ENCODE measurements at places on chromosomes 3 and 15.

DNA sequence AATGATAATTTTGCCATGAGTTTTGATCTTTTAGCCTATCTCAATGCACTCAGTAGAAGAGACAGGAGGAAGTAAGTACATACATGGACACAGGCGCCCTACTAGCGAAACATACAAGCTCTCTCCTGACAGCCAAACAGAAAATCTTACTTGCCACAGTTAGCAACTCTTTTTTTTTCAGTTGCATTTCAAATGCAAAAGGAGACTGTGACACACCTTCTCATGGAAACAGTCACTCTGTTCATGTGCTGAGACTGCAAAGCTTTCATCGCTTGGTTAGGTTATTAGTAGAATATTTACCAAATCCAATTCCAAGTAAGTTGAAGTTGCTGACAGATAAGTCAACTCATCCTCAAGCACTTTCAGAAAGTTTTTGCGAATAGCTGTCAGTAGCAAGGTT is 223.3 kb downstream of the FOXP1 start:
- no peak for DNase-seq

DNA sequence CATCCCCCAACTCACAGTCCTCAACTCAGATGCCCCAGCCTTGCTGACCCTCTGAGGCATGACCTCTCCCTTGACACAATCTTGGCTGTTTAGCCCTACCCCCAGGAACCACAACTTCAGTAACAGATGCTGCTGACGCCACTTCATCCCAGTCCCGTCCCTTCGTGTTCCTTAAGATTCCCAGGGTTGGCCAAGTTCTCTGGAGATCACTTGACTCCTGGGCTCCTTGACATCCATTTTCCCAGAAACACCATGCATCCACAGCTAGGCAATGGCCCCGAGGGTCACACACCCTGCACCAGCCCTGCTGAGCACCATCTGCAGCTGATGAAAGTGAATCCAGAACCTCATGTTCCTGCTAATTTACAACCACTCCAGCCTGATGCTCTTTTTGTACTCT is 6.9 kb downstream of the RTP2 start:
- no peak for DNase-seq

- no peak for DNase-seq
Measured at GRCh38 chr15:99734575-99734974, 1.3 kb upstream of the LYSMD4 start.

DNA sequence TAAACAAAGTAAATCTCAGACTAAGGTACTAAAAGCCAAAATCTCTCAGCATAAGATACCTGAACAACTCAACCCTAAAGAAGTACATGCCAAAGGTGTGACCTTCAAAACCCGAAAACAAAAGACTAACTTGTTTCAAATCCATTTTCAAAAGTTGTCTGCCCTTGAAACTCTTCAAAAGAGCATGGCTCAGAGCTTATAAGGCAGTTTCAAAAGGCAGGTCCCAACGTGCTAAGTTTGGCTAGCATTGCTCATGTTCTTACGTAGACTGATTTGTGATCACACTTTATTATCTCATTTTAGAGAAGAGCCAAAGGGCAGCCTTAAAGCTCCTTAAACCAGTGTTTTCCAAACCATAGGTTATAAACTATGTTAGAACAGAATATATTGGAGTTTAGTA is 112.2 kb downstream of the FEZF2 start:
- DNase-seq = no peak

DNA sequence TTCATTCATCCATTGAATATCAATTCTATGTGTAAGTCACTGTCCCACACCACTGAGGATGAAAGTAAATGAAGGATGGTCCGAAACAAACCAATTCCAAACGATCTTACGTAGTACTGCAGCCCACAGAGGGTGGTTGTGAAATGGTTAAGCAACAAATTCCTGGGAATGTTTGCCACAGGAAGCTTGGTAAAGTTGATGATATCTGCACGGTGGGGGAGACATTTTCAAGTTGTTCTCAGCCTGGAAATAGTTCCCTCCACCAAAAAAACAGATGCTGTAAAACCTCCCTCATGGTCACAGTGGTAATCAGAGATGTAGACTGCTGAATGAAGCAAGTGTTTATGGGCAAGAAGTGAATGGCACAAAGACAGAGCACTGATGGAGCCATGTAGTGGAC is 35.9 kb upstream of the BNC1 start:
- peak; percentile 81 for DNase-seq

DNA sequence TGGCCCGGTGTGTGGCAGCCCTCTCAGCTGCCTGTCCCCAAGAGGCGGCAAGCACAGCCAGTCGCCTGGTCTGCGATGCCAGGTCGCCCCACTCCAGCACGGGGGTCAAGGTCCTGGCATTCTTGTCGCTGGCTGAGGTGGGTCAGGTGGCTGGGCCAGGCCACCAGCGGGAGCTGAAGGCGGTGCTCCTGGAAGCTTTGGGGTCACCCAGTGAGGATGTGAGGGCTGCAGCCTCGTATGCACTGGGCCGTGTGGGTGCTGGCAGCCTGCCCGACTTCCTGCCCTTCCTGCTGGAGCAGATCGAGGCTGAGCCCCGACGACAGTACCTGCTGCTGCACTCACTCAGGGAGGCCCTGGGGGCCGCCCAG is 20.8 kb downstream of the CAND2 start:
- DNase-seq = no peak

DNA sequence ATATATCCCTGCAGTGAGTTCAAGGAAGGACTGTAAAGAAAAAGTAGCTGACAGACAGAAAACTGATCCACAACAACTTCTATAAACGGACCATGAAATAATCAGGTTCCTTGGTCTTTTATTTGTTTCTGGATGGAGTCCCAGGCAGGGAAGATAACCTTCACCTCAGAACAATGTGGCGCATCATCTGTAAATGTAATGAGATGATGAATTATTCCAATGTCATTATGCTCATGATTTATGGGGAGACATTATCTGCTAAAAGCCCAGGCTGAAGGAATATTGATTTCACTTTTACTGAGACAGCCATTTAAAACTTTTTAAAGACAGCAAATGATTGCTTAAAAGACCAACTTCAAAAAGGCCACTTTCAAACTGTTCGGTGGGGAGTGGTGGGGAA is 354.9 kb upstream of the ADAMTS9 start:
- no peak for DNase-seq

DNA sequence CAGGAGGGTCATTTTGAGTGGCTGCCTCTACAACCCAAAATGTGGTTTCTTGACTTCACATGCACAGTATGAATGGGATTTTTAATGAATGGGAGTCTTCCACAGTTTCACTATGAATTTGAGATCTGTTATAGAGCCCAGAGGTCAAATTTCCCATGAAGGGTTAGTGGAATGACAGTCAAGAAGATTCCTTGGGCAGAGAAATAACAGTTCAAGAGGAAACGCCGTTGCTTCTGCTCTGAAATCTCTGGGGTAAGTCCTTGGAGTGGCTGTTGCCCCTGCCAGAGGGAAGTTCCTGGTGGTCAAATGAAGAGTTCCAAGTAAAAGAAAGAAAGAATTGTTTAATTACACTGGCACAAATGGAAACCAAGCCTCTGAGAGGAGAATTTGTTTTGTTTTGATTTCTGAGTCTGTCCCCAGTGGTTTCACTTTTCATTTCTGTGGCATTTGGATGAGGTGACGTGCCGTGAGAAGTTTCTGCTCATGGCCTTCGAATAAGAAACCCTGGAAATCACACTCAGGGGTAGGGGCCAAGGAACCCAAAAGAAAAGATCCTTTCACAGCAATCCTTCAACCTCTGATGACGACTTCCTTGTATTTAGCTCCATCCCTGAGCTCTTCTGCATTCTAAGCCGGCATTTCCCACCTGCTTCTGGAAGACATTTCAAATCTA is 77.5 kb upstream of the IL12A start:
- DNase-seq = no peak

- DNase-seq = no peak
Measured at GRCh38 chr3:189903562-189904250, 217.0 kb downstream of the P3H2 start.

- peak; percentile 16 for DNase-seq
Measured at GRCh38 chr3:160544844-160545503, 20.4 kb downstream of the KPNA4 start.

DNA sequence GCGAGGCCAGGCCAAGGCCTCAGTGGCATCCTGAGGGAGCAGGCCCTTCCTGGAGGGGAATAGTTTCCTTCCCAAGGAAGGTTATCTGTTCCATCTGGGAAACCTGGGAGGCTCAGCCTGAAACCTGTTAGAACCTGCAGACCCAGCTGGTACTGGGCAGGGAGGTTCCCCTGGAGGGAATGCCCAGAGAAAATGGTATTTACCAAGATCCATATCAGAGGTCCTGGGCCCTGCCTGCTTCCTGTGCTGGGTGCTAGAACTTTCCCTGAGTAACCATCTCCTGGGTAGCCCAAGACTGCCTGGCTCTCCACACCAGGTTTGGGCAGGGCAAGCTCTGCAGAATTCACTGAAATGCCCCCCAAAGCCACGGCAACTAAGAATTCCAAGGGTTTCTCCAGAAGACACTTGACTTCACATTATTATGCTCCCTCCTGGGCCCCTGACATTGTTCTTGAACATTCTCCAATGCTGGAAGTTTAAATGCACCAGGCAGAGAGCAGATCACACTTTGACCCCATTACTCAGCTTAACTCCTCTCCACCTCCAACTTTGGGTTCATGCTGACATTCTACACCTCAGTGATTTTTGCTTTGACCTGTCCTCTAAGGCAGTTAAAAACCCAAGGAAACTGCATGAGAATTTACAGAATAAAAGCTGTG is 2.0 kb downstream of the CA12 start:
- no peak for DNase-seq

- peak; percentile 26 for DNase-seq
Measured at GRCh38 chr3:151879679-151880415, 6.4 kb downstream of the SUCNR1 start.

- no peak for DNase-seq
Measured at GRCh38 chr3:115990669-115991068, 367.4 kb downstream of the GAP43 start.
